Endothelial cell of coronary artery (primary cell): ENCODE measurements at places on chromosomes 12 and 14. TPM values are rescaled to one million over a fixed set of nuclear protein-coding genes. Genes with fewer than 3 reads are reported as not detected.

DACT1 gene
- 0.18 and 2.0 TPM in 2 replicates for total RNA-seq

KRT71 gene
- total RNA-seq: not detected in 2 replicates

TNS2 gene
- 19.8 and 33.7 TPM in 2 replicates for total RNA-seq

HOXC9 gene
- not detected in 2 replicates for total RNA-seq

RASSF9 gene
- total RNA-seq: 0.85 and 0.99 TPM in 2 replicates

BBOF1 gene
- 1.8 and 2.5 TPM in 2 replicates for total RNA-seq

RNASE13 gene
- total RNA-seq: not detected in 2 replicates

KRT2 gene
- total RNA-seq: not detected in 2 replicates

SLC24A4 gene
- under 0.01 TPM in 1 of 2 replicates, not detected in the other for total RNA-seq

CLEC12A gene
- total RNA-seq: not detected in 2 replicates

KRT79 gene
- total RNA-seq: 0.28 TPM in 1 of 2 replicates, not detected in the other

SMIM41 gene
- total RNA-seq: under 0.01 TPM in 1 of 2 replicates, not detected in the other

GDF3 gene
- total RNA-seq: 0.18 TPM in 1 of 2 replicates, not detected in the other

GAS2L3 gene
- 13.6 and 28.0 TPM in 2 replicates for total RNA-seq

BRMS1L gene
- 4.6 and 6.5 TPM in 2 replicates for total RNA-seq

HCAR2 gene
- total RNA-seq: not detected in 2 replicates

DPPA3 gene
- not detected in 2 replicates for total RNA-seq

KRT8 gene
- 9.2 and 20.7 TPM in 2 replicates for total RNA-seq

MYH7 gene
- total RNA-seq: not detected in 2 replicates

DAAM1 gene
- total RNA-seq: 17.8 and 25.5 TPM in 2 replicates

DPY19L2 gene
- 2.4 and 2.5 TPM in 2 replicates for total RNA-seq

TAS2R8 gene
- total RNA-seq: 0.09 TPM in 1 of 2 replicates, not detected in the other

SMCO2 gene
- 0.36 and 0.75 TPM in 2 replicates for total RNA-seq

WNT1 gene
- not detected in 2 replicates for total RNA-seq

ASPG gene
- 0.09 TPM in 1 of 2 replicates, not detected in the other for total RNA-seq

SLC15A5 gene
- not detected in 2 replicates for total RNA-seq
